Fibroblast of pulmonary artery (primary cell): ENCODE measurements at places on chromosomes 6 and 20.

DNA sequence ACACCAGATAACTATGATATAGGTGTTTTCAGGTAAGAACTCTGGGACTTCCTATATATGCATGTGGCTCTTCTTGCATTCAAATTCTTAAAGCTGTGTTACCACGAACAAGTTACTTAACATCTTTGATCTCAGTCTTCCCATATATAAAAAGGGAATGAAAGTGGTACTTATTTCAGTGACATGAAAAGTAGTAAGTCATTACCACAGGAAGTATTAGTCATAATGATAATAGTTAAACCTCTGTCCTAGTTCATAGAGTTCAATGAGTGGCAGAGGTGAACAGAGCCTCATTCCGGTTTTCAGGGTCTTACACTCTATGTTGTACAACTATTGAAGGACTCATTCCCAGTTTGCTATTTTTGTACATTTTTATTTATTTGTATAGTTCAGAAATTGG lies 237.0 kb downstream of the NKAIN2 start:
- DNase-seq = no peak

DNA sequence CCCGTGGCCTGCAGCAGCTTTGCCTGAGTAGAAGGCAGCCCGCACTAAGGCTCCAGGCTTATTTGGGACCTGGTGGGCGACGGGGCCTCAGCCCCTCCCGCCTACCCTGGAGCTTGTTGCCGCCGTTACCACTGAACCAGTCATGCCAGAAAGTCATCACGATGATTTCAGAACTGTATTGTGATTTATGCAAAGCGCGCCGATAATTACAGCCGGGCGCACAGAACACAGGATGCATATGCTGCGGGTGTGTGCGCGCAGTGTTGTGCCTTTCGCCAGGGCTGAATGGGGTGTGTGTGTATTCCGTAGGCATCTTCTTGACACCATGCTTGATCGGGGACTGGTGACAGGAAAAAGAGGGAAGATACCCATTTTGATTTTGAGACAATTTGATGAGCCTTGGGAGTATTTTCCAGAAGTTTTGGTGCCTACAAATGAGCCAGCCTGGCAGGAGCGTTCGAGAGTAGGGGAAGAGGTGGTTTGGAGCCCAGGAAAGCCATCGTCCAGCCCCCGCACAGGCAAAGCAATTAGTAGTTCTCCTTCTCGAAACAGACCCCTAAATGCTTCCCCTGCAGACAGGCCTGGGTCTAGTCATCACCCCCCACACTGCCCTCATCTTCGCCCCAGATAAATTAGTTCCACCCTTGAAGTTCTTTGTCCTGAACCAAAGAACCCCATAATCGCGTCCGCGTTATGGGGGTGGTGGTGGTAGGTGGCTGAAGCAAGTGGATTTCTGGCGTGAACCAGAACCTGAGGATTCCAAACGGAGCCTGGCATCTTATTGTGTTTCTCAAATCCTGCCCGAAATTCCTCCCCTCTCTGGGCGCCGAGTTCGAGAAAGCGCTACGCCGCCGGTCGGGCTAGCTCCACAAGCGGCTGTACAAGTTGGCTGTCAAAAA lies 1.9 kb upstream of the NR2E1 start:
- no peak for DNase-seq

DNA sequence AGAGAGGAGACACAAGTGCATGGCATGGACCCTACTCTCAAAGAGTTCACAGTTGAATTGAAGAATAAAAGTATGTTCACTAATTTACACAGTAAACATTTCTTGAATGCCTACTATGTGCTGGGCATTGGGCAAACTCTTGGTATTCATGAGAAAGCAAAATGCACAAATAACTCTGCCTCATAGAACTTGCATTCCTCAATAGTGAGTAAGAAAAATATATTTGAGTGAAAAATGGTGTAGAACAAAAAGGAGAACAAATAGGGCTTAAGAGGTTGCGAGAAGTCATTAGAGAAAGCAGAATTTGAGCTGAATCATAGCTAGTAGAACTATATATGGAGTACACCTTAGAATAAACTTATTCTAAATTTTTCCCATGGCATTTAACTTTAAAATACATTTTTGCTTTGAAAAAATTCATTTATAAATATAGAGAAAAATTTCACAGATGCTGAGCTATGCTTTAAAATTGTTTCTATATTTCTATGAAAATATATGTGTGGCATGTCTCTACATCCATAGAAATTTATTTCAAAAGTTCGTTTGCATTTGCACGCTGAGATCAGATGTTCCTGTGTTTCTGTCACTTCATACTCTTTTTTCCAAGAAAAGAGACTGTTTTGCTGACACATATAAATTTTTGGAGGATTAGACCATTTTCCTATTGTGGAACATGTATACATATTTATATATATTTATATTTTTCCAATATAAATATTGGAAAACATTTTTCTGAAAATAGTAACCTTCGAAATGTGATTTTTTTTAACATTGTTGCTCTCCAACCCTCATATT lies 236.1 kb downstream of the KCNQ5 start:
- peak; percentile 54 for DNase-seq

- peak; percentile 56 for DNase-seq
Measured at GRCh38 chr6:13508711-13509705, 21.6 kb upstream of the GFOD1 start.

GRCh38 chr6:107744927-107745326 lies 79.2 kb downstream of the SCML4 start:
- no peak for DNase-seq

DNA sequence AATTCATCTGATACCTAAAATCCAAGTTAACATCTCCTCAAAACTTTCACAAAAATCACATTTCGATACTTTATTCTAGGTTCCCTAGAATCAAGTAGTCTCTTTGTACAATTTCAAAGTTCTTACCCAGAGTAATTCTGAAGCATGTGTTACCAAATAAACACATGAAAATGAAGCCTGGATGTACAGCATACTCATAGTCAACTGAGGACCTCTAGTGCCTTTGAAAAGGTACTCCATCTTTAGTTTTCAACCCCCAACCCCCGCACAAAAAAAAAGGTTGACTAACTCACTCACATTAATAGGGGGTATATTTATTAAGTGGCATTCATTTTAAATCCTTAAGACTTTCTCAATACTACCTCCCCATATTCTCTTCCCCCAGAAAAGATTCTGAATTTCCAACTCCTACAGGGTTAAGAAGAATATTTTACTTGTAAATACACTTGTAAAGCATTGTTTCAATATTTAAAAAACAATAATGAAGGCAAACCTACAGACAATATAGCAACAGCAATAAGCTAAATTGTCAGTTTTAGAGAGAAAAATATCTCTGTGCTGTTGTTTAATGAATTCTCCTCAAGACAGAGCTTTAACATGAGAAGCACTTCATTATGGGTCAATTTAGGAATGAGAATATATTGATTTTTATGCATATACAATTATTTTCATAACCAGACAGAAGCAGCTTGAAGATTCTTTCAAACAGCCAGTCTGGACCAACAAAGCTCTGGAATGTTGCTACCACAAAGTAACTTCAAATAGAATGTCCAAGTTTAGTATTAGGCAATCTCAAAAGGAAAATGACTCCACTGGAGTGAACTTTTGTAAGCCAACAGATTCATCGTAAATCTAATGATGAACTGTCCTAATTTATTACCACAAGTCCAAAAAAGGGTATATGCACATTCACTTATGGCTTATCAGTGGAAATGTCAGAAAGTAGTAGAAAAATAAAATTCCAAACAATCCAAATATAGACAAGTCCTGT lies 3.3 kb downstream of the PLN start:
- DNase-seq = peak; percentile 80

DNA sequence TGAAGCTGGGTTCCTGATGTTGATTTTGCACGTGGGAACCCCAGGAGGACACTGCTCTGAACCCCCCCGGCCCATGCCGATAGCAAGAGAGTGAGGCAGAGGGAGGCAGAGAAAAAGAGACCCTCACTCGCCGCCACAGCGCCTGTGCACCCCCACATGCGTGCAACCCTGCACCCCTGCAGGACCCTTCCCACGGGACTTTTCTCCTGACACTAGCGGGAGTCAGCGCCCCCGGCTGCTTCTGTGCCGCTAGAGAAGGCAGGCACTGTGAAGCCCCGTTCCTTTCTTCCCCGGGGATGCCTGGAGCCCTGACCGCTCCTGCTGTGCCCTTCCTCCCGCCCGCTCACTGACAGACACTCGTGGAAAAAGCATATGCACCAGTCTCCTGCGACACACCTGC lies 67.4 kb downstream of the GMPR start:
- DNase-seq = no peak

DNA sequence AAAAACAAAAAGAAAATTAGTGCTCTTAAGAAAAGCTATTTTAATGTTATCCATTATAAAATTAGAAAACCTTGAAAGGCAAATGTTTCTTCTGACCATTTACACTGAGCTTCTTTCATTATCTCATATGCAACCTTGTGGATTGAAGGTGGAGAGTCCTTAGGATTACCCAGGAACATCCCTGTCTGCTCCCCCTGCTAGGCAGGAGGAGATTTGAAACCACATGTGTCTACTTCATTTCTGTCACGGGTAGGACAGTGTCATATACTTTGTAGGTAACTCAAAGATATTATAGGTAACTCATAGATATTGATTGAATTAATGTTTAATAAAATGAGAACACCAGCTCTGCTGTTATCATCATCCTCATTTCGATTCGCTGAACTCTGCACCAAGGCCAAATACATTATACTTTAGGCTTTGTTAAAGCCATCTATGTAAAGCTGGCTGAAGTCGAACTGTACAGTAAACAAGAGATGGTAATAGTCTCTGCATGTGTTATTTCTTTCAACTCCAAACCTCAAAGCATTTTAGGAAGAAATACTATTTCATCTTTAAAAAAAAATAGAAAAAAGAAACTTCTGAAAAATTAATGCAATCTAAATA lies 49.5 kb downstream of the HDAC2 start:
- DNase-seq = no peak

GRCh38 chr6:110949679-110950285 lies 8.7 kb upstream of the GTF3C6 start:
- peak; percentile 69 for DNase-seq

- DNase-seq = no peak
Measured at GRCh38 chr6:152142105-152142504, 334.6 kb downstream of the ESR1 start.

DNA sequence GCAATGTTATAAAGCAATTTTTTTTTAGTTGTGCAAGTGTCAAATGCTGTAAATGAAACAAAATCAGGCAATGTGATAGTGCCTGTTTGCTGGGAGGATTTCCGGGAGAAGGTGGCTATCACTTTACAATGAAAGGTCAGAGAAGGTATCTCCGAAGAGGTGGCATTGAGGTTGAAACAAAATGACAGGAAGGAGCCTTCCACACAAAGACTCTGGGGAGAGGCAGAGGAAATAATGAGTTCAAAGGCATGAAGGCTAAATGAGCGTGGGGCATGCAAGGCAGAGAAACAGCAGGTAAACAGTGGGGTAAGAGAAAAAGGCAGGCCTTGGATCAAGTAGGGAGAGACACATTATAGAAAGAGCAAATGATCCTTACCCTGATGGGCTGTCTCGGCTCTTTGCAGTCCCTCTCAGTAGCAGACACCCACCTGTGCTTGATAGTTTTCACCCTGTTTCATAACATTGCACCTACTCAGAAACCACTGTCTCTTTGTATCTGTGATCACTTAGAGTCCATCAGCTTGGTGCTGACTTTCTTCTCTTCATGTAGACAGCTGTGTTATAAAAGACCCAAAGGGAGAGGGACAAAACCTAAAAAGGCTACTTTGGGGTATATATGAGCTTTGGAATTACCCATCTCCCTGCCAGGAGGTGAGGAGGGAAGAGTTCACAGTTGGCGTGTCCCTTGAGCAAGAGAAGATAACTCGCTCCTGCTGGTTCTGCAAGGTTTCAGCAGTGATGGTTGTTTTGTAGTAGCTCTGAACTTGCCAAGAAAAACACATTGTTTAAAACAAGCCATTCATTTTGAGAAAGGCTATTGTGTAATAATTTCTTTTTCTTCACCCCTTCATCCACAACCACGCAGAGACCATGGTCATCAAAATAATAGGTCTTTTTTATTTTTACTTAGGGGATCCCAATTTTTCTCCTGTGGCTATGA lies 22.3 kb downstream of the NRN1 start:
- no peak for DNase-seq

- no peak for DNase-seq
Measured at GRCh38 chr20:22579119-22579427, 5.3 kb downstream of the FOXA2 start.

DNA sequence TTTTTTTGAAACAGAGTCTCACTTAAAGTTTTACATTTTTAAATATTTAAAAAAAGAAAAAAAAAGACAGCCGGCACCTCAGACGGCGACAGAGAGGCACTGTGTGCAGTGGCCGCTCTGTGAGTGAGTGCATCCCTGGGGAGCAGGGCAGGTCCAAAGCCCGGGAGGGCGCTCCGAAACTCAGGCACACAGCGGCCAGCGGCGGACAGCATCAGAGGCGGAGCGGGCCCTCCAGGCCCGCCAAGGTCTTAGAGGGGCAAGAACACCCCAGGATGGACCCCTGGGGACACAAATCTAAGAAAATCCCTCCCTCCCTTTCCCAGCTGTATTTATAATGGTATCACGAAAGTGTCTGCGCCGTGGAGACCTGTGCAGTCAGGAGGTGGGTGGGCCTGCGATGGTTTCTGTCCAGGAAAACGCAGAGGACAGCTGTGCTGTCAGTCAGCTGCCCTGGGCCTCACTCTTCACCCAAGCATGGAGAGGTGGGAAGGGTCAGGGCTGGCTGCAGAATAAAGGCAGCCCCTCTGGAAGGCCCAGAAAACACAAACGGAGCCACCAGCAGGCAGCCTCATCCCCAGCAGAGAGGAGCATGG lies 43.8 kb downstream of the TAF4 start:
- DNase-seq = no peak

- DNase-seq = peak; percentile 66
Measured at GRCh38 chr20:49948809-49949507, 12.8 kb downstream of the RNF114 start.

DNA sequence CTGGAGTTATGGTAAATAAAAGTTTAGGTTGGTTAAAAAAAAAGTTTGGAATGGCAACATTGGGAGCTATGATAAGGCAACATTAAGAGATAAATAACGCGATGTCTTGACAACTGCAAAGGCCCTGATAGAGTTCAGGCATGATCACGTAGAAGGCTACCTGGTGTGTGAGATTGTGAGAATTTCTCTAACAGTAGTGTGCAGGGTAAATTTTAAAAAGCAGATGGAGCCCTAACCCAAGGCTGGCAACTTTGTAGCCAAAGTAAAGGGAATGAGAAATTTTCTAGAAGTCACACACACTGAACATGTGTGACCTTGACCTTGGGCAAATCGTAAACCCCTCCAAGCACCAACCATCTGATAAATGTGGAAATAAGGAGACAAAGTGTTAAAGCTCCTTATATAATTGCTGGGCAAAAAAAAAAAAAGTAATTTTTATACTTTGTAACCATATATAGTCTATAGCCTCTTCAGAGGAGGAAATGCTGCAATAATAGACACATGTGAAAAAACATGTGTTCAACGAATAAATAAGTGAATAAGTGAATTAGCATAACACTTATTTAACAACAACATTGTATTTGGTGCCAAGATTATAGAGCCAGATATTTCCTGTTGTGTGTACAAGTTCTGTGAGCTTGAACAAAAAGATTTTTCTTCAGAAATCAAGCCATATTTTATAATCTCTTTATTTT lies 18.2 kb downstream of the KCNQ5 start:
- no peak for DNase-seq

- no peak for DNase-seq
Measured at GRCh38 chr6:54245265-54245664, 63.0 kb upstream of the TINAG start.

GRCh38 chr6:121533321-121533841 lies 97.9 kb downstream of the GJA1 start:
- DNase-seq = no peak
